Cortex of kidney (tissue), 1 donor: ENCODE measurements at places on chromosomes 6 and 20.
A peak's percentile ranks its signal among the peaks of the same experiment; 100 is the strongest.

- no peak for DNase-seq
Observed at GRCh38 chr20:61628901-61629601, 377.0 kb downstream of the CDH4 start.

GRCh38 chr6:21871831-21872230 is 278.3 kb downstream of the SOX4 start:
- DNase-seq: no peak

- no peak for DNase-seq
Observed at GRCh38 chr6:130282234-130282995, 59.7 kb upstream of the SAMD3 start.

GRCh38 chr20:21534453-21534852 is 20.6 kb upstream of the NKX2-2 start:
- no peak for DNase-seq

GRCh38 chr6:56699066-56699654 is 56.5 kb upstream of the DST start:
- DNase-seq: no peak

DNA sequence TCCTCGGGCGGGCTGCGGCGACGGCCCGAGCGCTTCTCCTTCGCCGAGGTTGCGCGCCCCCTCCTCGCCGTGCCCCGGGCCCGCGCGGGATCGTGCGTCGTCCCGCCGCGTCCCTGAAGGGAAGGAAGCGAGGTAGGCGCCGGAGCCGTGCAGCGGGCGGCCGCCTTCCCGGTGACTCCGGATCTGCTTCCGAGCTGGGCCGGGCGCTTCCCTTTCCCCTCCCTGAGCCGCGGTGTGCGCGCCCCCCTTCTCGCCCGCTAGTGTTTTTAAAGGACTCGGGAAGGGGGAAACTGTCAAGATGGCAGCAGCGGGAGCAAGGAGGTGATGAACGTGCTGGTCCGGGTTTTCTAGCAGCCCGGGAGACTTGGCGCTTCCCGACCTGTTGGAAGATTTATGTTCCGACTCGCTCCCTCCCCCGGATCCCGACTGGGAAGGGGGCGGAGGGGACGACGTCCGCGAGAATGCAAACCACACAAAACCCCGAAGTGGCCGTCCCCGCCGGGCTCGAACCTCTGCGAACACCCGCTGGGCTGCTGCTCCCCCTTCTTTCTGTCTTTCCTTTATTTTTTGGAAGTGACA is 744 bp upstream of the FOXO3 start:
- DNase-seq: peak; percentile 88

DNA sequence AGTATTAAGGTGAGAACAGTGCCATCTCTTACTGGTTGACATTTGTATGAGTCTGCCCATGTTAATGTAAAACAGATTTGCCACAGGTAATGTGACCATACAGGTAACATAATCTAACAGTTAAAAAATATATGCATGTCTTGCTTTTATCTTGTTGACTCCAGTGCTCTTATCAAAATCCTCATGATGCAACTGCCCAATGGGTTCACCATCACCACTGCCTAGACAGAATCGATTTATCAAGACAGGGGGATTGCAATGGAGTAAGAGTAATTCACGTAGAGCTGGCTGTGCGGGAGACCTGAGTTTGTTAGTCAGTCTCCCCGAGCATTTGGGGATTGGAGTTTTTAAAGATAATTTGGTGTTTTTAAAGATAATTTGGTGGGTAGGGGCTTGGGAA is 19.2 kb downstream of the SNX9 start:
- no peak for DNase-seq

DNA sequence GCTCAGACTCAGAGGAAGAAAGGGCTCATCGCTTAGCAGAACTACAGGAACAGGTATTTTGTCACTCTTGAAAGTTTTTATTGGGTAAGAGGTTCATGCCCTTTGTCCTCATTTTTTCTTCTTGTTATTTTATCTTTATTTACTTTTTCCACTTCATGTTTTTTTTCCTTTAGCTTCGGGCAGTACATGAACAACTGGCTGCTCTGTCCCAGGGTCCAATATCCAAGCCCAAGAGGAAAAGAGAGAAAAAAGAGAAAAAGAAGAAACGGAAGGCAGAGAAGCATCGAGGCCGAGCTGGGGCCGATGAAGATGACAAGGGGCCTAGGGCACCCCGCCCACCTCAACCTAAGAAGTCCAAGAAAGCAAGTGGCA is 9.5 kb downstream of the BRD2 start:
- DNase-seq: no peak

DNA sequence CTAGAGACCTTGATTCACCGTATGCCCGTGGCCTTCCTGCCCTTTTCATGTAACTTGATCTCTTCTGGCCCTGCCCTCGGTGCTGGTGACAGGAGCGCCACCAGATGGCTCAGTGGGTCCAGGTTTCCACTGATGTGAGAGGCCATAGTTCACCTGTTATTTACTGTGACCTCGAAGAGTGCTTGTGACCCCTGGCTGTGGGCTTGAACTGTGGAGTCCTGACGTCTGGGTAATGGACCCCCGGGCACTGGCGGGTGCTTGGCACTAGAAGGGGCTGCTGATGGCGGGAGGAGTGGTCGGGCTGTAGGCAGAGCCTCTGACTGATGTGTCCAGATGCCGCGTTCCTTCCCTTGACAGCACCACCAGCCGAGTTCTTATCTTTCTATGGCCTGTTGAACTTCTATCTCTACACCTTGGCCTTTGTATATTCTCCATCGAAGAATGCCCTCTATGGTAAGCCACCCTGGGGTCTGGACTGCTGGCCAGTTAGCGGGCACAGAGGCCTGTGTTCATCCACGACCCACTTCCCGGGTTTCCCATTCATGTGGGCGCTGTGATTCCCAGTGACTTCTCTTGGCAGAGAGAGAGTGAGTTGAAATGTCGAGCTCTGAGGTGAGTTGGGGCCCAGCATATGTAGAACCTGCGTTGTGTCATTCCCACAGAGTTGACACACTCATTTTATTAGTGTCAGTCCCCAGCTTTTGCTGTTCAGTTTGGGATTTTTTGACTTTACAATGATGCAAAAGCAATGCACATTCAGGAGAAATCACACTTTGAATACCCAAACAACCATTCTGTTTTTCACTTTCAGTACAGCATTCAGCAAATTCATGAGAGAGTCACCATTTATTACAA is 14.9 kb downstream of the DYNLT1 start:
- DNase-seq: no peak

- no peak for DNase-seq
Observed at GRCh38 chr6:157219201-157220200, 103.8 kb downstream of the TMEM242 start.

GRCh38 chr20:4341804-4342485 is 326.6 kb upstream of the RNF24 start:
- DNase-seq: no peak

DNA sequence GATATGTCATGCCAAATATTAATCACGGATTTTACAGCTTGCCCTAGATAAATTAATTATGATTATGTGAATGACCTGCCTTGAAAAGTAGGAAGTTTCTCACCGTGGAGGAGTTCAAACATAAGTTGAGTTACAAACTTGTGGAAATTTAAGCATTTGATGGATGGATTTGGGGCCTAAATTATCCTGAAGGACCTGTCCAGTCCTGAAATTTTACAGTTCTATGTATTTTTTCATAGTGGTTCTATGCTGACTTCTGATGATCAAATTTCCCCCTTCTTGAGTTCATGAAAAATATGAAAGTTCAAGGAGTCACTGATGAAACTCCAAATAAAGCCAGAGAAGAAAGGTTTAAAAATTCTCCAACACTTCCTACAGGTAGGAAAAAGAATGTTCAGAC is 178.6 kb downstream of the SLC35F1 start:
- no peak for DNase-seq

GRCh38 chr20:1944345-1945091 is 49.3 kb downstream of the SIRPA start:
- no peak for DNase-seq

DNA sequence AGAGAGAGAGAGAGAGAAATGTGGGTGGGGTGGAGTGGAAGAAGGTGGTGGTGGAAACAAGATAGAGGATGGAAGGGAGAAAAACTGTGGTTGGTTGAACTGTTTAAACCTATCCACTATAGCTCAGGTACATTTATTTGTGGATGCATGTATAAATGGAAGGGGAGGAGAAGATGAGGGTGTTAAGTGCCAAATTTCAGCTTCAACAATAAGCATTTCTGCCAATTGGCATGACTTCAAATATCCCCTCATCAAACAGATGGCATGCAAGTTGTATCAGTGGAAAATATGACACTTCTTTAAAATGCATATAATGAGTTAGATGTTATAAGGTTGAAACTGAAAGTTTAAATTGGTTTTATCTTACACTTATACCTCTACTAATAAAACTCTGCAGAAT is 216.1 kb downstream of the LMBRD1 start:
- DNase-seq: no peak

- no peak for DNase-seq
Observed at GRCh38 chr20:46823271-46823751, 71.3 kb upstream of the EYA2 start.
